HepG2 (cell line): ENCODE measurements at places on chromosomes 5 and 9.

GRCh38 chr9:109977521-109977920 lies 197.5 kb downstream of the PALM2AKAP2 start:
- no peak for DNase-seq

GRCh38 chr5:71586052-71586940 lies 844 bp upstream of the MCCC2 start:
- DNase-seq: peak; percentile 98

DNA sequence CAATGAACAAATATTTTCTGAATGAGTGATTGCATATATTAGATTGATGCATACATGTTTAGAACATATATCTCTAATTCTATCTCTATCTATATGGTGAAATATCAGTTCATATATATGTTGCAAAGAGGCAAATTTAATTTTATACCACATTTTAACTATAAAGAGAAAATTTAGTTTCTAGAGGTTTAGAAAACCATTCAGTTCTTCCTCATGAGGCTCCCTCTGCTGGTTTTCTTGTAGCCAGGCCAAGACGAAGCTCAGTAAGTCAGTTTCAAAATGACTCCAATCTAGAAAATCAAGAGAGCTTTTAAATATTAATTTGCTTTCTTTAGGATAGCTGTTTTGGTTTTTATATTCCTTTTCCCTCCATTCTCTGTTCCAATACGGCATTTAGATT lies 312.1 kb downstream of the TMEM232 start:
- peak; percentile 8 for DNase-seq

GRCh38 chr5:111774525-111774924 lies 17.5 kb upstream of the NREP start:
- no peak for DNase-seq

GRCh38 chr9:15115041-15115440 lies 192.0 kb downstream of the TTC39B start:
- DNase-seq: no peak

DNA sequence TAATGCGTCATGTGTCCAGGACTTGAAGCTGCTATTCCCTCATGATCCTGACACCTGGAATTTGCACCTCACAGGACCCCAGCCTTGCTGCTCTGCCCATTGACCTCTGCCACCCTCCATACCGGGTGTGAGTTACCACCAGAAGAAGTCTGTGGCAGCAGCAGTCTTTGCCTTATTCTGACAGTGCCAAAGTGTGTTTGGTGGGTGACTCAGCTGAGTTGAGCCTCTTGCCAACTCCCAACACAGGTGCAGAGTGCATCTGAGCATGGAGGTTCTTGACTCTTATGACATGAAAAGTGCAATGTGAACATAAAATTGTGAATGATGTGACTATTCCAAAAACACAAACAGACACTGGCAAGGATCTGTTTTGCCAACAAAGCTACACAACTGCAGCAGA lies 1166.5 kb upstream of the CDH18 start:
- DNase-seq: no peak

GRCh38 chr5:130616161-130616560 lies 548.9 kb downstream of the HINT1 start:
- DNase-seq: no peak

- DNase-seq: peak; percentile 67
These were observed 25.7 kb downstream of the PDGFRB start for GRCh38 chr5:150129813-150130492.

GRCh38 chr9:134643222-134643671 lies 1.6 kb downstream of the COL5A1 start:
- no peak for DNase-seq

DNA sequence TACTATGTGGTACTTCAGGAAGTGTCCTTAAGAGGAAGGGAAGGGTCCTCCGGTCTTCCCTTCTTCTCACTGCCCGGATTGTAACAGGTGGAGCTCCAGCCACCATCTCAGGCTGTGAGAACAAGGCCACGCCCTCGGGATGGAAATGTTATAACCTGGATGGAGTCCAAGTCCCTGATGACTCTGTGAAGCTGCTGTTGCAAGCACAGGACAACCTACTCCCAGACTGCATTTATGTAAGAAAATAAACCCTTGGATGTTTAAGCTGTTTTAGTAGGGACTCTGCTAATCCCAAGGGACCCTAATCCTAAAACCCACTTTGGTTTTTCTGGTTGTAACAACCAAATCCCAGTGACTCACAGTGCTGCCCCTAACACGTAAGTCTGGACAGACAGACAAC lies 221.6 kb downstream of the ACTL7B start:
- no peak for DNase-seq

DNA sequence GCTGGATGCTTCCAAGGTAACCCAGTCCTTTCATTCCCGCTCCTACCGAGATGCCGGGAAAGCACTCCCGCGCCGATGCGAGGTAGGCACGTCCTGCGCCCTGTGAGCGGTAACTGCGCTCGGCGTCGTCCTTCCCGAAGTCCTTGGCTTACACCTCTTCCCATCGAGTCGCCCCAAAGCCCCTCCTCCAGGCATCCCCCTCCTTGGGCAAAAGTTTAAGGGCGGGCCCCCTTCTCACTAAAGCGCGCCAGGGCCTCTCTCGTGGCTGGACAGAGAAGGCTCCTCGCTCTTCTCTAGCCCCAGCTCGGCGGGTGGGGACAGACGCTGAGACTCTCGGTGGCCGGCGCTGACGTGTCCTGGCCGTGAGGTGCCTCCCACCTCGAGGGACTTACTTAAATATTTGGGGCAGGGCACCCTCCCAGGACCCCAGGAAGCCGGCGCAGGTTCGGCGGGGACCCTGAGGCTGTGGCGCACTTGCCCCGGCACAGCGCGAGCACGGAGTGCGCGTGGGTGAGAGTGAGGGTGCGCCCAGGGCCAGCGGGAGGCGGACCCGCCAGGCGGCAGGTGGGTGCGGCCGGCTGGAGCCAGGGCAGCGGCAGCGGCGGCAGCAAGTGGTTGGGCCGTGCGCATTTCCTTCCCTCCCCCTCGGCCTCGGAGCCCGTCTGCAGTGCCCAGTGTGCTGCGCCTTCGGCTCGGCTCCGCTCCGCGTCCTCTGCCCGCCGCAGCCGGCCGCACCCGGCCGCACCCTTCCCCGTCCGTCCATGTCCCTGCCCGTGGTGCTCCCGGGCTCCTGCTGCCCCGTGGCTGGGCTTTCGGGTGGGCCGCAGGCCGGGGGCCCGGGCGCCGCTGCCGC lies at the start of gene ENTREP1:
Gene ENTREP1, plus strand, starts transcription at position 667 of the 853 bp plus-strand sequence. Its CDS starts 95 bp downstream, at position 762.
- DNase-seq: no peak

- DNase-seq: no peak
These were observed 263.4 kb downstream of the GRIA1 start for GRCh38 chr5:153753645-153754432.

DNA sequence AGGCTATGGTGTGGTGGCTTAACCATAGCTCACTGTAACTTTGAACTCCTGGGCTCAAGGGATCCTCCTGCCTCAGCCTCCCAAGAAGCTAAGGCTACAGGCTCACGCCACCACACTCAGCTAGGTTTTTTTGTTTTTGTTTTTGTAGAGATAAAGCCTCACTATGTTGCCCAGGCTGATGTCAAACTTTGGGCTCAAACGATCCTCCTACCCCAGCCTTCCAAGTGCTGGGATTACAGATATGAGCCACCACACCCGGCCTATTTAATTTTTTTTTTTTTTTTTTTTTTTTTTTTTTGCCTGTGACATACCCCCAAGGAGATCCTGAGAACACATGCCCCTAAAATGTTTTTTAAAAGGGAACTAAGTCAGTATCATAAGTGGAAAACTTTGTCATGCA lies 10.4 kb downstream of the FUBP3 start:
- DNase-seq: no peak
